ENCODE measurements at places on chromosomes 16 and 17.

- no peak for DNase-seq
Measured at GRCh38 chr17:77061669-77062068, 79.1 kb upstream of the SEC14L1 start.

DNA sequence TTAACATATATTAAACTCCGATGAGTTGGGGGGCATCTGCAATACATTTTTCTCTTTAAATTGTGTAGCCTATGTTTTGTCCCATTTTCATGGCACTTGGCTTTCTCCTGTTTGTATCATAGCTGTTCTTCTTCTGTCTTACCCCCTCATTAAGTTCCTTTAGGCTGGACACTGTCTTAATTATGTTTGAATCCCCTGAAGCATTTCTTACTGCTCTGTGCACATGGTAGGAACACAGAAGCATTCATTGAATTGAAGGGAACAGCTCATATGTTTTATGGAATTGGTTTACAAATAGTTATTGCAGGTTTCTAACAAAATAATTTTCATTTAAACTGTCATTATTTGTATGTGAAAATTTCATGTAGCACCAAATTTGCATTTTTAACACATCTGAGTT is 176.8 kb downstream of the TANC2 start:
- DNase-seq: no peak

- no peak for DNase-seq
Measured at GRCh38 chr17:73045724-73046123, 46.8 kb downstream of the SLC39A11 start.

DNA sequence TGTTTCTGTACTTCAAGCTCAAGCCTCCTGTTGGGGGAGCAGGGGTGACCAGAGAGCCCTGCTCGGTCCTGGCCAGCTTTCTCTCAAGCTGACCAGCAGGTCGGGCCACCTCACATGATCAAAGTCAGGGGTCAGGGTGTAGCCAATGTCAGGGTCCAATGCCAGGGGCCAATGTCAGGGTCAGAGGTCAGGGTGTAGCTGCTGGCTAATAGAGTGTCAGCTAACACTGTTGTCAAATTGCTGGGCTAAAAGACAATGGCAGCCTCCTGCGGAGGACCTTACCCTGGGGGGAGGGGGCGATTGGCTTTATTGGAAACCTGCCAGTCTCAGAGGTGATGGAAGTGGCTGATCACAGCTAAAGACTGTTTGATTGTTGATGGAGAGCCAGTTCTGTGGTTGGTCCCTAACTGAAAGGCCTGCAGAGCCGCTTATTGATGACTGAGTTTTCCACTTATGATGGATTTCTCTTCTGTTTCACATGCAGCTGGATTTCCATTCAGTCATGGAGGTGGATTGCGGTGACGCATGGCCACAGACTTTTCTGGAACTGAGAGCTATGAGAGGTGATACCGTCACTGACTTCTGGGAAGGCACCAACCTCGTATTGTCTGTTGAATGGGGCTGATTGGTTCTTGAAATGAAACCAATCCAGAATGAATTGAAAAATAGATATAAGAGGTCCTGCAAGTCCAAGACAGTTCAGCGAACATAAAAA is 97.4 kb upstream of the ZFHX3 start:
- no peak for DNase-seq

DNA sequence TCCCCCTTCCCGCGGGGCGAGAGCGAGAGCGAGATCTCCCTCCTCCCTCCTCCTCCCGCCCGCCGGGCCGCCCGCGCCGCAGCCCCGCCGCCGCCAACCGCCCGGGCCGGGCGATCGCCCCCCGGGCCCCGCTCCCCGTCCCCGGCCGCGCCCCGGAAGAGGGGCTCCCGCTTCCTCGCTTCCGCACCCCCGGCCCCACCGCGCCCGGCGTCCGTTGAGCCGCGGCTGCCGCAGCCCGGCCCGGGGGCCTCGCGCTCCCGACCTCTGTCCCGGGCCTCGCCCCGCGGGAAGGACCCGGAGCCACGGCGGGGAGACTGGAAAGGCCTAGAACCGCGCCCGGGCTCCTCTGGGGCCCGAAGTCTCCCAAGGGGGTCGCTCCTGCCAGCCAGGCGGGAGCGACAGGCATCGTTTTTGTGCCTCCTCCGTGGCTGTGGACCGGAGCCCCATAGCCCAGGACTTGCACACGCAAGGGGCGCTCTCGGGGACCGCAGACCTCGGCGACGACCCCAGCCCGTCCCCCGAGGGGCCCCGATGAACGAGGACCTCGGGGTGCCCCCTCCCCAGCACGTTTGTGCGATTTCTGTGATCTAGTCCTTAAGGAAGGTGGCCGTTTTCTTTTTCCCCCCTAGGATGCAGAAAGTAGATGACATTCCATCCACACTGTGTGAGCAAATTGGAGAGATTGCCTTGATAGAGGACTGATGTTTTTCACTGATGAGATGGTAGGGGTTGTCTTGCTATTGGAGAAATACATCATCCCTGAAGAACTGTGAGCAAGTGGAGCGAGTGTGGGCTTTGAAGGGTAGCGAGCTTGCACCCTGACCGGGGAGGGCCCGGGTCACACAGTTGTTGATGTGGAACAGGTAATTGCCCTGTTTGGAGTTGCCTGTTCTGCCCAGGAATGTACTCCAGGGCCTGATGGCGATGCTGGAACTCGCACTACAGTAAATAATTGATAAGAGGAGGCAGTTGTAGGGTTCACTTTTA is 611 bp downstream of the BANP start:
- DNase-seq: no peak

DNA sequence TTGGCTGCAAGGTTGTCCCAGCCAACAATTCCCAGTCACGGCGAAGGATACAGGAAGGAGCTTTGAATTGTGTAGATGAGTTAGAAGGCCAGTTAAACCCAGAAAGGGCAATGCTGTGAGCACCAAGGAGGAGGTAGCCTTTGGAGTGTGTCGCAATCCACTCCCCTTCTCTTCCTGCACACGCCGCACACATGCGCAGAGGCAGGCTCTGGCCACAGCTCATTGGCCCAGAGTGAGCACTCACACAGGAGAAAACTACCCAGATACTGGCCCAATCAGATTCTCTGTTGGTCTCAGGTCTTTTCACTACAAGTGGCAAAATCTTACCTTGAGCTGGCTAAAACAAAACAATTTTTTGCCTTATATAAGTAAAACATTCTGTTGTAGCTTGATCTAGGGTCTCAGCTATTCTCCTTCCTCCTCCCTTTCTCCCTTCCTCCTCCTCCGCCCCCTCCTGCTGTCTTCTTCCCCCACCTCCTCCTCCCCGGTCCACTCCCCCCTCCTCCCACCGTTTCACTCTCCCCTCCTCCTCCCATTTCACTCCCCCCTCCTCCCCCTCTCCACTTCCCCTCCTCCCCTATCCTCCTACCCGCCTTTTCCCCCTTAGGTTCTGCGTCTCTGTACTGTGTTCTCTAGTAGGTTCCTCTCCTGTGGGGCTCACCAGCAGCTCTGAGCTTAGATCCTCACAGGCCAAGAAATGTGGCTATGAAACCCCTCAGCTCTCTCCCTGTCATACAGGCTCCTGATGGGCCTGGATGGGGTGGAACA is 344.9 kb downstream of the CPPED1 start:
- peak; percentile 32 for DNase-seq

DNA sequence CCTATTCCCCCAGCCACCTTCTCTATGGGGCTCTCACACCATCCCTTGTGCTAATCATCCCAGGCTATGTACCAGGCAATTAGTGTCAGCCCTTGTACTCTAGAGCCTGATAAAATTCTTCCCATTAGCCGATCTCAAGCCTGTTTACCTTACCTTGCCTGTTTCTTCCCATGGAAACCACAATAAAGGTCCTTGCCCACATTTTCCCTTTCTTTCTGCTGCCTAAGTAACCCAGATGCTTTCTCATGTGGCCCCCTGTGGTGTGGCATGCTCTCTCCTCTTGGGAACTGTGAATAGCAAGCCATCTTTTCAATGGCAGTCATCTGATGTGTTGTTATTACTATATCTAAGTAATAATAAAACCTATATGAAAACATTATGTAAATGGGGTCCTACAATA is 265.8 kb upstream of the ELAC2 start:
- DNase-seq: no peak

DNA sequence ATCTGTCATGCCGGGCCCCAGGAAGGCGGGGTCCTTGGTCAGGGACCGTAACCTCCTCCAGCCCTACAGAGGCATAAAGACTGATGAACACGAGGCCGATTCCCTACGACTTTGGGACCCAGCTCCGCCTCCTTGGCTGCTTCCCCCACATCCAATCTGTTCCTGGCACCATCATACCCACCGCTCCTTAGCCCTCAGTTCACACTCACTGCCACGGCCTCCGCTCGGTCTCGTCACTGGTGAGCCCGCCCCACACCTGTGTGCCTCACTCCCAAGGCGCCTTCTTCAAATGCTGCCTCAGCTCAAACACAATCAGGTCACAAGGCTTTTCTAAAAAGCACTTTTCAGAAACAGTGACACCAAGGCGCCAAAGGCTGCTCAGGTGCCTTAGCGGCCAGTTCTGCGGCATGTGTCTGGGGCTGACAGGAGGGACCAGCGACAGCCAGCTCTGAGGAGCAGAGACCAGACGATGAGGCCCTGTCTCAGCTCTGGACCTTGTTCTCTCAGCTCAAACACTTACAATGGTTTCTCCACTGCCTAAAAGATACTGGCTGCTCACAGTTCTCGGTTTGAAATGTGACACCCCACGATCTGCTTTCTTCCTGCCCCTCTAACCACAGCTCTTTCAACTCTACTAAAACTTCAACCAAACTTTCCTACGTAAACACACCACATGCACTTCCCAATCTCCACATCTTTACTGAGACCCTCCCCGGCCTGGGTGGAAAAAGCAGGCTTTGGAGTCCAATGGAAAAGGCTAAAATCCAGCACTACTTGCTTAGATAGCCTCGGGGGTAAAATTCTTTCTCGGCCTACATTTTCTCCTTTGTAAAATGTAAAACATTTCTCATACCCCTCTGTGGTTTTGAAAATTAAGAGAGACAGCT is 33.2 kb downstream of the CYB5D2 start:
- DNase-seq: no peak

- no peak for DNase-seq
Measured at GRCh38 chr16:2056077-2056476, 8.3 kb downstream of the TSC2 start.

GRCh38 chr17:4161192-4161966 is 18.4 kb downstream of the CYB5D2 start:
- DNase-seq: no peak

DNA sequence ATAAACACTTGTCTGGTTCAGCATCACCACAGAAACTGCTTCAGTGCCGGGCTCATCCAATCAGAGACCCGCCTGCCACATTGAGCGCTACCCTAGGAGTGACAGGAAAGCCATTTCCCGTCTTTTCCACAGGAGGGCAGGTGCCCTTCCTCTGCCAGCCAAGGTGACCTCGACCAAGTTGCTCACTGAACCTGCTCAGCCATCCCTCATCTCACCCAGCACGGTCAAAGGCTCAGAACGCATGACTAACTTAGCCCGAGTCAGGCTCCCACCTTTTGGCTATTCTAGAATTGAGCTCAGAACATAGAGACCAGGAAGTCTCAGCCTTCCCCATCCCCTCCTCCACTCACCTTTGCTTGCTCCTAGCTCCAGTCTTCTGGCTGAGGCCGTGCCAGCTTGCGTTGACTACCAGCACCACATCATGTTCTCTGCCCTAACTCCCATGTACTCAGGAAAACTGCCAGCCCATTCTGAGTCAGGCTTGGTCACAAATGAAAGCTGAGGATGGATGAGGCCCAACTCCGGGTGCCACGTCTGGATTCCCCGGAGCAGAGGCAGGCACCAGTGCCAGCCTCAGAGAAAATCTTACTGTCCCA is 15.6 kb downstream of the MRPS23 start:
- DNase-seq: no peak

- DNase-seq: no peak
Measured at GRCh38 chr16:23564575-23565363, 7.2 kb downstream of the UBFD1 start.

DNA sequence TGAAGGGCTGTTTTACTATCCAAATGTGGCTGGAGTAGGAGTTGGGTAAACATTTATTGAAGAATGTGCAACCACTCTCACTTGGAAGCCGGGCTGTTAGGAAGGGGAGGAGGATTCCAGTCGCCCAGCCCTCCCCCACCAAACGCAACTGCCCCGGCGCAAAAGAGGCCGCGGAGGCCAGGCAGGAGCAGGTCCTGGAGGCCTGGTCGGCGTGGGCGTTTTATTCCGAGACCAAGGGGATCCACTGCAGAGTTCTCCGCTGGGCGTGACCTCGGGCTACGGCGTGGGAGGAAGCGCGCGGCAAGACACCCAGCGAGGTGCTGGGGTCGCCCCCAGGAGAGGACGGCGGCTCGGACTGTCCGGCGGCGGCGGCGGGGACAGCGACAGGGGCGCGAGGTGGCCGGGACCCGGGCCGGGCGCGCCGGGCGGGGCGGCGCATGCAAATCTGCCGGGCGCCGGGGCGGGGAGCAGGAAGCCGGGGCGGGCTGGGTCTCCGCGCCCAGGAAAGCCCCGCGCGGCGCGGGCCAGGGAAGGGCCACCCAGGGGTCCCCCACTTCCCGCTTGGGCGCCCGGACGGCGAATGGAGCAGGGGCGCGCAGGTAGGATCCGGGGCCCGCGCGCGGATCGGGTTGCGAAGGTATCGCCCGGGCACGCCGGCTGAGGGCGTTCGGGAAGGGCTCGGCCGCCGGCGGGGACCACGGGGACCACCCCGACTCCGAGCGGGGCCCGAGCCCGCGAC is at the start of gene IL4R:
Gene IL4R (plus strand): TSS at position 553 of the 739 bp plus-strand sequence. CDS start 26,230 bp downstream, outside the sequence.
- DNase-seq: peak; percentile 76

DNA sequence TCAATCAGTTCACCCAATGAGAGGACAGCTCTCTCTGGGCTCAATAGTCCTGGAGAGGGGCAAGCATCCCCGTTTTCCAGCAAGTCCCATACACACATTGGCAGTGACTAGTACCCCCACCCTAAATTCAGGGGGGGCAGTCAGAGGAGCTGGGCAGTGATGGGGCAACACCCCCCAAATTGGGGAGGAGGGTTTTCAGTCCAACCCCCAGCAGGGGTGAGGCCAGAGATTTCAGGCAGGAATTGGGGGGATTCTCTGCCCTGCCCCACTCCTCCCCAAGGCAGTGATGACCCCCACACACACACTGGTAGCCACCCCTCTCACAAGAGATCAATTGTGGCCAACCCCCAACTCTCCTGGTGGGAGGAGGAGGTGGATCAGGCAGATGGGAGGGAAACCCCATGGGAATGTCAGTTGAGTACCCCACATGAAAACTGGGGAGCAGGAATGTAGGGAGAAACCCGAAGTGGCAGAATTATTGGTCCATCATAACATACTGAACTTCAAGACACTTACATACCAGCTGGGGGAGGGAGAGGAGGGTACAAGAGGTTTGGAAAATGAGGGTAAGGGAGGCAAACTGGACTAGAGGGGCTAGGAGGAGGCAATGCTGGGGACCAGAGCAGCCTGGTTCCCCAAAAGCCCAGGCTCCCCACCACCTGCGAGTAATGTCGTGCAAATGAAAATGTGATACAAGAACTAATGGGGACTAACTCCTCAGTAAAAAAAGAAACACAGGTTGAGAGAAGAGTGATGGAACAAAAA is 3.1 kb downstream of the VAMP2 start:
- no peak for DNase-seq

- DNase-seq: no peak
Measured at GRCh38 chr17:80129006-80129565, 17.8 kb downstream of the EIF4A3 start.

DNA sequence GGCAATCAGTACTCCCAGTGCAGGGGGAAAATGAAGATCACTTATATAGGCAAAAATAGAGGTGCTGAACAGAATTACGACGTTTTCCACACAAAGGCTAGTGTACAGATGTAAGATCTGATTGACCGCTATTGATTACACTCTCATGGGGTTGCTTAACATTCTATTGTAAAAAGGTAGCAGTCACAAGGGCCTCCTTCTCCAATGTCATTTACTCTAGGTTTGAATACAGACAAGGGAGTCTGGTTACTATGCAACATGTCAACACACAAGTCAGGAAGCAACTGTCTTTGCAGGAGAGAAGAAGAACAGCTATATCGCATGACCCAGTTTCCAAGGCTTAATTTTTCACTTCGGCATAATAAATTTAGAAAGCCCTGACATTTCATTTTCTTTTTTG is 7.9 kb downstream of the KRT37 start:
- no peak for DNase-seq

All from stimulated activated CD8-positive, alpha-beta memory T cell treated with anti-CD3 and anti-CD28 coated beads, Interleukin-7, amount 100 ng/mL, for 48 hours (primary cell).